ENCODE measurements at places on chromosomes 12 and 14.

DNA sequence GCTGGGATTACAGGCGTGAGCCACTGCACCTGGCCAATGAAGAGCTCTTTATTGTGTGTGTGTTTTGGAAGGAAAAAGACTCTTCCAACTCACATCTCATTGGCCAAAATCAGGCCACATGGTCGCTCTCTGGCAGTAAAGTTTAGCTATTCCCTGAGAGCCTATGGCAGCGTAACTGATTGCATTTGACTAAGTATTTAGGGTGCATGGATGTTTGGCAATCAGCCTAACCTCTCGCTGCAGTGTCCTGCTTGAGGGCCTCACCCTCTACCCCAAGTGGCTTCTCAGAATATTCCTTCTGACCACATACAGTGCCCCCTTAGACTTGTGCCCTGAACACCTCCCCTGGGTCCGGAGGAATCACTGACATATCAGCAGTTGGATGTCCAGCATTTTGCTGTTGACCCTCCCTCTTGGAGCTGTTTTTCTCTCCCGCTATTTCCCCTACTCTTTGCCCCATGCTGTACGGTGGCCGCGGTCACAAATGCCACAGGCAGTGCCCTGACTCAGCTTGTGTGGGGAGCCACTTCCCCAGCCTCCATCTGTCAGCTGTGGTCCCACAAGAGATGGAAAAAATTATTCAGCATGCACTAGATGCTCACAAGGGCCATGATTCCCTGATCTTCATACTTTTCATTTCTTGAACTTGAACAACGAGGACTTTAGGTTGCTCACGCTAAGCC lies 9.5 kb downstream of the PHETA1 start:
- peak; percentile 58 for DNase-seq

DNA sequence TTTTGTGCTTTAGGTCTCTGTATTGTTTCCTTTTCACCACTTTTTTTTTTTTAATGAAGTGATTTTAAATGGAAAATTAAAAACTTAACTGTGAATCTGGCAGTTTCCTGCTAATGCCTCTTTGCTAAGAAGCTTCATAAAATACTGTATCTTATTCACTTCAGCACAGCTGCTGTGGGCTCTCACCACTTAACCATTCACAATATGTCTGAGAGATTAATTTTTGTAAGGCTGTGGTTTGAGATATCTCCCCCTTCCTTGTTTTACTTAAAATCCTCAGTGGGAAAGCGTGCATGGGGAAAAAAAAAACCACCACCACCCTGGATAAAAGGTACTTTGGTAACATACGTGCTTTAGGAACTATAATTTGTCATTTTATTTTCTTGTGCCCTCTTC lies 115.9 kb downstream of the ETV6 start:
- no peak for DNase-seq

GRCh38 chr14:101466456-101467180 lies 94.7 kb upstream of the DIO3 start:
- DNase-seq, result no peak

- no peak for DNase-seq
Measured at GRCh38 chr14:78075555-78076277, 94.5 kb upstream of the NRXN3 start.

DNA sequence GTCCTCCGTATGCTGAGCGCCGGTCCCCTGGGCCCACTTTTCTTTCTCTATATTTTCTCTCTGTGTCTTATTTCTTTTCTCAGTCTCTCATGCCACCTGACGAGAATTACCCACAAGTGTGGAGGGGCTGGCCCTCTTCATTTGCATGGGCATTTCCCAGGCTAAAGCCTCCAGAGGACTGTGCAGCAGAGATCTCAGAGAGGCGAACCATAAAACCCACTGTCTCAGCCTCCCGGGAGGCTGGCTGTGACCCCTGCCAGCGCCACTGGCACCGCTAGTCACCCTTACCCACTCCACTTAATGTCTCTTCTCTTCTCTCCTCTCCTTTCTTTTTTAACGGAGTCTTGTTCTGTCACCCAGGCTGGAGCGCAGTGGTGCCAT lies 7.1 kb upstream of the SERPINA9 start:
- DNase-seq, result no peak

- DNase-seq, result no peak
Measured at GRCh38 chr12:130916241-130916911, 37.3 kb upstream of the ADGRD1 start.

GRCh38 chr14:78232231-78233000 lies 62.2 kb downstream of the NRXN3 start:
- DNase-seq, result no peak

GRCh38 chr12:88753066-88753465 lies 172.8 kb upstream of the KITLG start:
- DNase-seq, result no peak

DNA sequence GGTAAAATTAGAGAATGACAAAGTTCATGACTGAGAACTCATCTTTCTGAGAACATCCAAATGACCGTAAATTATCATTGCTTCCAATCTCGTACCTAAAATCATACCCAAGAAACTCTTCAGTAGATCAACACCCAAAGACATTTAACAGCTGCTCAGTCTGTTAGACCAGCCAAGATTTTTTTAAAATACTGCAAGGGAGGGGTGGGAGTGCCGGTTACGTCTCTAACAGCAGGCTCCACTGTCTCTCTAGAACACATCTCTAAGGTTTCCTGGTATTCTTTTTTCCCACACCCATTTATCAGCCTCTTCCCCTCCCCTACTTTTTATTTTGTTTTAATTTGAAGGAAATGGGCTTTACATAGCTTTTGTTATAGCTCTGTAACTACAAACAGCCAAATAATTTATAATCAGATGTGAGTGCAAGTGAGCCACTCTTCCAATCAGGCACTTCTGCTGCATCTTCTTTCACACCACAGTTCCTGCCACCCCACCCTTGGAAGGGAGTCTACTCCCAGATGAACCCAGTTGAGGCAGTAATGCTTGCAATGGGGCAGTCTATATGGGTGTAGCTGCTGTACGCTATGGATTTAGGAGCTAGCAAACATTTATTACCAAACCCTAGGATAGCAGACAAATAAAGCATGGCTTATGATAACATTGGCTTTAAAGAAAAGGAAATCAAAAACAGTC lies 21.9 kb downstream of the PTPRB start:
- DNase-seq, result no peak

- DNase-seq, result no peak
Measured at GRCh38 chr12:61514016-61514415, 746.2 kb upstream of the USP15 start.

GRCh38 chr12:77387671-77388070 lies 322.3 kb upstream of the E2F7 start:
- no peak for DNase-seq

DNA sequence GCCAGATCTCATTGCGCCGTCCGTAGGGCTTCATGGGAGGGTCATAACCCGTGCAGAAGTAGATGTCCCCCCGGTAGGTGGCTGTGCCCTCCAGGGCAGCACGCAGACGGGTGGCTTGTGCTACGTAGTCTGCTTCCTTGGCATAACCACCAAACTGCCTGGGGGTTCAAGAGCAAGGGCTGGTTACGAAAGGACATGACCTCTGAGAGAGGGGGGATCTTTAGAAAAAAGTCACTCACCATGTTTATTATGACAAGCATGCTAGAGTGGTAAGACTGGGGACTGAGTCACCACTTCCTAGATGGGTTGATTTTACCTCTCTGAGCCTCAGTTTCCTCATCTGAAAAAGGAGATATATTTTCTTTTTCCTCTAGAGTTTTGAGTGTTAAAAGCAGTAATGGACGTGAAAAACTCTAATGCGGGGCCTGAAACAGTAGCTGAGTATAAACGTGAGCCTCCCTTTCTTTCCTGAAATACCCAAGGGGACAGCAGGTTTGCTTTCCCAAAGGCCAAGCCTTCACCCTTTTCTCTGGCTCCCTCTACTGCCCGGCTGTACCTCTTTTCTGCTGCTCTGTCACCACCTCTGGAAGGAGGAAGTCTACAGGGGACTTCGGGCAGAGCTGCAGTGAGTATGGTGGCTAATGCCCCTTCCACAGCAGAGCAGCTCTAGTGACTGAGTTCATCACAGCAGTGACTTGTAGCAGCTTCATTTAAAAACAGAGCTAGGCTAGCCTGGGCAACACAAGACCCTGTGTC lies 23.5 kb upstream of the GPRC5D start:
- peak; percentile 44 for DNase-seq

- no peak for DNase-seq
Measured at GRCh38 chr12:81888106-81888740, 129.1 kb upstream of the PPFIA2 start.

- no peak for DNase-seq
Measured at GRCh38 chr12:121330692-121331091, 21.5 kb downstream of the ANAPC5 start.

- no peak for DNase-seq
Measured at GRCh38 chr12:121592320-121592719, 11.5 kb upstream of the KDM2B start.

- DNase-seq, result peak; percentile 82
Measured at GRCh38 chr14:78022059-78022458, 148.1 kb upstream of the NRXN3 start.

DNA sequence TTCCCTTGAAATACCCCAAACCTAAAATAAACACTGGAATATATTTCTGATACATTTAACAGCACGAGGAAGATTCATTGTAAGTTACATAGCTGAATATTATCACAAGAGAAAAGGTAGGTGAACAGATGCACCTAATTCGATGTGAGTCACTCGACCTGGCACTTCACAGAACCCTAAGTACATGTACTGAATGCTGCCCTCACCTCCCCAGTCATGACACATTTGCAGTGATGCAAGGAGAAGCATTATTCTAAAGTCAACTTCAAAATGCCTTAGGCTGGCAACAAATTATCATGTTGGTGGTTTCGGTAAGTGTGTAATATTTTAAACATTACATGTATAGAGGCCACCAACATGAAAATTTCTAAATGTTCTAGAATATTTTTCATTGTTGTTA lies 35.2 kb upstream of the TMTC2 start:
- no peak for DNase-seq

- DNase-seq, result peak; percentile 88
Measured at GRCh38 chr14:24113801-24114531, 611 bp upstream of the DCAF11 start.

DNA sequence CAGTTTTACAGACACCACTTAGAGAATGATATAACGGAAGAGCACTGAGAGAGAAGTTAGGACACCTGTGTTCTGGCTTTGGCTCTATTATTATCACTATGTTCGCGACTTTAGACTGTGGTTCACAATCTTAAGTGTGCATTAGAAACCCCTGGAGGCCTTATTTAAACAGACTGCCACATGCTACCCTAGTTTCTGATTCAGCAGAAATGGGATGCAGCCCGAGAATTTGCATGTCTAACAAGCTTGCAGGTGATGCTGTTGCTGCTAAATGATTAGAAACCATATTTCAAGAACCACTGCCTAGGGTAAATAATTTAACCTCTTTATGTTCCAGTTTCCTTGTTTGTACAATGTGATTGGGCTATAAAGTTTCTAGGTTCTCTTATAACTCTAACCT lies 3.6 kb upstream of the RAD51AP1 start:
- no peak for DNase-seq

- no peak for DNase-seq
Measured at GRCh38 chr12:117441751-117442150, 80.3 kb upstream of the NOS1 start.

DNA sequence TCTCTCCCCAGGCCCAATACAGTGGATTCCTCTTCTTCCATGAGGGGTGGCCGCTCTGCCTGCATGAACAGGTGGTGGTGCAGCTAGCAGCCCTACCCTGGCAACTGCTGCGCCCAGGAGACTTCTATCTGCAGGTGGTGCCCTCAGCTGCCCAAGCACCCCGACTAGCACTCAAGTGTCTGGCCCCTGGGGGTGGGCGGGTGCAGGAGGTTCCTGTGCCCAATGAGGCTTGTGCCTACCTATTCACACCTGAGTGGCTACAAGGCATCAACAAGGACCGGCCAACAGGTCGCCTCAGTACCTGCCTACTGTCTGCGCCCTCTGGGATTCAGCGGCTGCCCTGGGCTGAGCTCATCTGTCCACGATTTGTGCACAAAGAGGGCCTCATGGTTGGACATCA lies 3.8 kb downstream of the ARHGEF40 start:
- DNase-seq, result no peak
